Activated naive CD4-positive, alpha-beta T cell treated with anti-CD3 and anti-CD28 coated beads, Interleukin-2, amount 10 ng/mL, durations not matched to agents 7 days and 5 days (primary cell): ENCODE measurements at places on chromosomes 3 and 15.

DNA sequence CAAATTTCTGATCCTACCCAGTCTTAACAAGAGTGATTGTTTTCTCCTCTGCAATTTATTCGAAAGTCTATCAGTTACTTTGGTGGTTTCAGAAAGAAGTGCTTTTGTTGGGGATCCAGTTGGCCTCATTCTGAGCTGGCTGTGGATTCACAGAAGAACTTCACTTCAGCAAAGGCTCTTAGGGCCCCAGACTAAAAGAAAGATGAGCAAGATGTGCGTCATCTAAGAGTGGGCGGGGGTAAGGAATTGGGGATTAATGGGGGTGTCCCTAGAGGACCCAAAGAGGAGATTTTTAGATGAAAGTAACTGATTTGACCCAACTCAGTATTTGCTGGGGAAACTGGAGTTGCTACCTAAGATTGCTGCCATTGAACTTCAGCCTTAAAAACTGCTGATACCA is 63.9 kb upstream of the TSEN2 start:
- H3K36me3 ChIP-seq: no peaks in the 10 kb centered on the region
- peaks cover 22% of the 10 kb centered on the region for H3K27me3 ChIP-seq

DNA sequence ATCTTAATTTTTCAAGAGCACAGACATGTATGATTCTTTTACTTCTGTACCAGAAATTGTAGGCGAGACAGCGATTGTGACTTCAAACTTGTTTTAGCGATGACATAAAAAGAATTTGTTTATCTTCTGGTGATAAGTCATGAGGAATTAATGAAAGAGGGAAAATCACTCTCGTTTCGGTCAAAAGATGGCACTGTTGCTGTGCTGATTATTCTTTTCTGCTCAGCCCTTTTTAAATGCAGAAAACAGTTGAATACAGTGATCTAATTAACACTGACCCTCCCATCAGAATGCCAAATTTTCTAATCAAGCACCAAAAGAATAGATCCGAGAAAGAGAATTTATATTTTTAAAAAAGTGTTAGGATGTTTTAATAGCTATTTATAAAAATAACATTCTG is 52.6 kb downstream of the NSUN3 start:
- H3K4me1 ChIP-seq: peaks cover 8% of the 10 kb centered on the region
- no peak for DNase-seq
- no peak overlapping the region for H3K4me3 ChIP-seq
- H3K36me3 ChIP-seq: peaks cover 14% of the 10 kb centered on the region
- H3K27me3 ChIP-seq: no peaks in the 10 kb centered on the region

GRCh38 chr3:112017091-112017490 is 17.4 kb upstream of the TMPRSS7 start:
- no peaks in the 10 kb centered on the region for H3K27me3 ChIP-seq
- DNase-seq: no peak
- no peak overlapping the region for H3K27ac ChIP-seq
- peaks cover 13% of the 10 kb centered on the region for H3K4me1 ChIP-seq
- H3K36me3 ChIP-seq: no peaks in the 10 kb centered on the region
- H3K4me3 ChIP-seq: no peak overlapping the region

DNA sequence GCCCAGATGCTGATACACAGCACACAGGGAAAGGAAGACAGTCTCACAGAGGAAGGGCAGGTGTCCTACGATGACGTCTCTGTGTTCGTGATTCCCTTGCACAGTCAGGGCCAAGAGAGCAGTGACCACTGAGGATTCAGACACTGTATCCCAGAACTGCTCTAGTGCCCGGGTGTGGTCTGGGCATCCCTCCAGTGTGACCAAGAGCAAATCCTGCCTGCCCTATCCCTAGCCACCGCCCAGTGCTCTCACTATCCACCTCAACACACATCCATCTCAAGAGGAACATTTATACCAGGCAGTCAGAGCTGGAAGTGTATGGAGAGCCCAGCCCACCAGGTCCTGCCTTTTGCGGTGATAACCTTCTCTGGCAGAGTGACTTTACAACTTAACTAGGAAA is 4.1 kb downstream of the PPM1M start:
- H3K4me3 ChIP-seq: no peak overlapping the region
- no peaks in the 10 kb centered on the region for H3K27me3 ChIP-seq
- peak overlapping the region; percentile 81 for H3K27ac ChIP-seq
- peaks cover 73% of the 10 kb centered on the region for H3K36me3 ChIP-seq
- peaks cover 91% of the 10 kb centered on the region for H3K4me1 ChIP-seq

GRCh38 chr3:43659250-43659880 is 31.4 kb upstream of the ABHD5 start:
- no peak overlapping the region for H3K4me3 ChIP-seq
- peaks cover 2% of the 10 kb centered on the region for H3K36me3 ChIP-seq
- peaks cover 13% of the 10 kb centered on the region for H3K27me3 ChIP-seq
- no peak overlapping the region for H3K27ac ChIP-seq
- DNase-seq: no peak
- H3K4me1 ChIP-seq: no peaks in the 10 kb centered on the region

DNA sequence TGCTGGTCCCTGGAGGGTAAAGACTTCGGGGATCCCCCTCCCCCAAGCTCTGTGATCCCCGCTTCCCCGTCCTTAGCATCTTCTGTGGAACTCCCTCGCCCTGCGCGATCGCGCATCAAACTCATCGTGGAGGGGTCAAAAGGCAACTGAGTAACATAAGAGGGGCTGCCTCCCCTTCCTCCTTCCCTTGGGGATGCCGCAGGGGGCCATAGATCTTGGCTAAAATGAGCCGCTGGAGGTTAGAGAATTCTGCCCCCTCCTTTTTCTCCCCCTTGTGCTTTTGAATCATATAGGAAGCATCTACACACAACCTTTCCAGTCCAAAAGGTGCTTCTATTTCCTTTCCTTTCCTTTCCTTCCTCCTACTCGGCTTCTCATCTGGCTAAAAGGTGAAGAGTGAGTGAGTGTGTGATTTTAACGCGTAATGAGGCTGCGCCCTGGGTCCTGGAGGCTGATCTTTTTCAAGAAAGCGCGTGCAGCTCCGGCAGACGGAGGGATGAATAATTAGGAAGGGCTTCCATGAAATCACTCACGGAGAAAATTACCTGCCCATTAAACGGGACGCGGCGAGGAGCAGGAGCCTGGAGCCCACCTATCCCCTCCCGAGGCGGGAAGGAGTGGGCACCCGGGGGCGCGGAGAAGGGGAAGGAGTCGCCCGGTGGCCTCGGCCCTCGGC is 831 bp upstream of the ROBO2 start:
- H3K27me3 ChIP-seq: peaks cover 35% of the 10 kb centered on the region
- H3K27ac ChIP-seq: no peak overlapping the region
- DNase-seq: no peak
- H3K4me3 ChIP-seq: no peak overlapping the region
- H3K36me3 ChIP-seq: peaks cover 2% of the 10 kb centered on the region

- H3K4me1 ChIP-seq: peaks cover 10% of the 10 kb centered on the region
- no peak overlapping the region for H3K4me3 ChIP-seq
- no peak for DNase-seq
- H3K27ac ChIP-seq: no peak overlapping the region
- peaks cover 13% of the 10 kb centered on the region for H3K27me3 ChIP-seq
Observed at GRCh38 chr3:9165421-9165820, 84.0 kb downstream of the SRGAP3 start.

GRCh38 chr3:62665627-62666437 is 209.4 kb downstream of the CADPS start:
- H3K27me3 ChIP-seq: no peaks in the 10 kb centered on the region
- H3K4me3 ChIP-seq: no peak overlapping the region
- peak; percentile 33 for DNase-seq
- H3K36me3 ChIP-seq: no peaks in the 10 kb centered on the region
- H3K4me1 ChIP-seq: no peaks in the 10 kb centered on the region

DNA sequence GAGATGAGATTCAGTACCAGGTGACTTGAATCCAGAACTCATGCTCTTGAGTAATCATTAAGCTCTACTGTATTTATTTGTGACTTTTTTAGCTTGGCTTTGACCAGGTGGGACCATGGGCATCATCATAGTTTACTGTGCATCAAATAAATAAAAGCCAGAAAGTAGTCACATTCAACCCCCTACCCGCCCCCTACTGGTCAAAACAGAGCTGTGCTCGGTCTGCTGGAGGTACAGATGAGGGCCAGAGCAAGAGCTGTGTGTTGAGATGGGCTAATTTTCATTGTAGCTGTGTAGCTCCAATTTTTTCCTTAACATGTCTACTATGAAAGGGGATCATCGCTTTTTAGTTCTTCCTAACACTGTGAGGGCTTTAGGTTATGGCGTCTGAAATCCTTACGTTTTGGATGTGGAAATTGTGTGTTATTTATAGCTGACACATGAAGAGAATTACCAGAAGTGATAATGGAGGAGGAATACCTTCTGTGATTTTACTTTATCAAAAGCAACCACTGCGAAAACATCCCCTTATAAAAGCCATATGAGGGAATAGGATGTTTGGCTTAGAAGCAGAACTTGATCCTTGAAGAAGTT is 375.1 kb downstream of the PTPRG start:
- no peaks in the 10 kb centered on the region for H3K27me3 ChIP-seq
- no peak overlapping the region for H3K27ac ChIP-seq
- DNase-seq: peak; percentile 33
- no peak overlapping the region for H3K4me3 ChIP-seq
- H3K4me1 ChIP-seq: no peaks in the 10 kb centered on the region

DNA sequence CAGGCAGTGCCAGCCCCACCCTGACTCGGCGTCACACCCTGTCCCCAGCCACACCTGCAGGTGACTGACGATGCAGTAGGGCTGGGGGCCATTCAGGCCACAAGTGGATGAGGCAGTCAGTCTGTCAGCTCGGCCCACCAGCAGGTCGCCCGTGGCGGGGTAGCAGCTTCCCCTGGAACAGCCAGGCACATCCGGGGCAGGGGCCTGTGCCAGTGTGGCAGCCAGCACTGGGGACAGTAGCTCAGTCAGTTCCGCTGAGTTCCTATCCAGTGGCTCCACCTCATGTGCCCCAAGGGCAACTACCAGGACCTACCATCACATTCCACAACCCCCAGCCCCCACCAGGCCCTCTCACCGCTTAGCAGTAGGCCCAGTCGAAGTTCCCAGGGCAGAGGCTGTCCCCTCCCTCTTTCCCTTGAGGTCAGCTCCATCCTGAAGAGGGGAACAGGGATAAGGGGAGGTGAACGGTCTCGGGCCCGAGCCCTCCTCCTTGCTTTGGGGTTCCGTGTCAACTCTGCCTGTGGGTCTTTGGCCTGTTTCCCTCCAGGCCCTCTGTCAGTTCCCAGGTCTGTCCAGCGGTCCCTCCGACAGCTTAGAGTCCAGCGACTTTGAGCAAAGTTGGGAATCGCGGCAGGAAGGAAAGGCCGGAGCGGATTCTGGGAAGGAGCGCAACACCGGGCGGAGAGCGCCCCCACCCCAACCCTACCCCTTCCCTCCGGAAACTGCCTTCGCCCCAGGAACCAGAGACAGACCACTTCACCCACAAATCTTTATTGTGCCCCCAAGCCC is at the start of gene LAMB2:
Gene LAMB2 (minus strand): TSS at position 614 of the 789 bp plus-strand sequence. CDS start 183 bp downstream, at position 431.
- H3K4me3 ChIP-seq: no peak within 1 kb of the TSS
- DNase-seq: no peak
- peaks cover 4% of the 10 kb centered on the region for H3K4me1 ChIP-seq
- no peak within 1 kb of the TSS for H3K27ac ChIP-seq

GRCh38 chr3:192957441-192958021 is 39.9 kb upstream of the MB21D2 start:
- H3K36me3 ChIP-seq: no peaks in the 10 kb centered on the region
- no peak overlapping the region for H3K27ac ChIP-seq
- H3K4me1 ChIP-seq: no peaks in the 10 kb centered on the region
- no peak overlapping the region for H3K4me3 ChIP-seq
- no peak for DNase-seq

GRCh38 chr3:95971573-95971972 is 842.8 kb upstream of the EPHA6 start:
- H3K27me3 ChIP-seq: no peaks in the 10 kb centered on the region
- H3K4me3 ChIP-seq: no peak overlapping the region
- H3K36me3 ChIP-seq: no peaks in the 10 kb centered on the region
- H3K4me1 ChIP-seq: no peaks in the 10 kb centered on the region
- H3K27ac ChIP-seq: no peak overlapping the region

DNA sequence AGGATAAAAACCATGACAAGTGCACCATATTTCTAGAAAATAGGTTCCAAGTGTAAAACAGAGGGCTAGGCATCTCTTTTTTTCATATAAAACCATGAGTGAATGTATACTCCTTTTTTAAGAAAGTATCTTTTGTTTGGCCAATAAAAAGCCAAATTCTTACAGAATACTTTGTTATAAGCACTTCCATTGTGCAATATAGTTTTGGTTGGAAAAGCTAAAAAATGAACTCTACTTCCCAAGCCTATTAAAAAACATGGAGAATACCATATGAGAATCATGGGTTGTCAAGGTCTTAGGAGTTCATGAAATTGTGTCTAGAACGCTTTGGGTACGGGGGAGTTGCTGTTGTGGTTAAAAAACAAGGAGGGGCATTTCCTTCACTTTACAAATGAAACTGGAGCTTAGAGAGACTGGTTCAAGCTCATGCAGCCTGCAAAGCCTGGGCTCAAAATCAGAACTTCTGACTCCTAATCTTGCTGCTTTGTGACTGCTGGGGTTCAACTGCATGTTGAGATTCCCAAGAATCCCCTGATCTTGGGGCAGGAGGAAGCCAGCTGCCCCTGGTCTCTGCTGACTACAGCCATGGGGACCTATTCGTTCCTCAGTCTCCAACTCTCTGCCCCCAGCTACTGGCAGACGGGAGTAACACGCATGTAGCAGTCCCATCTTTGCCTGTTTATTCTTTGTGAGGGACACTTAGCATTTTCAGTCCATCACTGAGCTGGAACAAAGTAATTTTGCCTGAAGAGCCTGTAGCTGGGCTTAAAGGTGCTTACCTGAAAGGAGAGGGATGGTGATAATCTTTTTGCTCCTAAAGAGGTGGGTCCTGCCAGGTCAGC is 229.1 kb downstream of the CHST2 start:
- DNase-seq: peak; percentile 24
- no peak overlapping the region for H3K4me3 ChIP-seq
- H3K36me3 ChIP-seq: peaks cover 3% of the 10 kb centered on the region

DNA sequence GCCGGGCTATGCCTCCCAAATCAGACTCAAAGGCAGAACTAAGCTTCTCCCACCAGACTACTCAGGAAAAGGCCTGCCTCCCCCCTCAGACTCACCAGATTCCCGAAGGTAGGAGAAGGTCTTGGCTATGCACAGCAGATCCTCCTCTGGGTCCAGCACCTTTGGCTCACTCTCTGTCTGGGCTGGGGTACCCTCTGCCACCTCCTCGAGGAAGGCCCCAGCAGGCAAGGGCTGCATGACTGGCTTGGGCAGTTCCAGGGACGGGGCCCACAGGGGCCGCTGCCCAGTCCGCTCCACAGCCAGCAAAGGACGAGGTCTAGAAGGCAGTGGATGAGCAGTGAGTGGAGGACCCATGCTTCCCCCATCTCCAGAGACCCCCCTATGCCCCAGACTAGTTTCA is 3.3 kb downstream of the CISH start:
- peaks cover 92% of the 10 kb centered on the region for H3K36me3 ChIP-seq
- H3K4me3 ChIP-seq: peak overlapping the region; percentile 98
- peaks cover 31% of the 10 kb centered on the region for H3K4me1 ChIP-seq
- H3K27ac ChIP-seq: peak overlapping the region; percentile 99
- DNase-seq: peak; percentile 26

GRCh38 chr3:15064299-15064834 is 748 bp downstream of the MRPS25 start:
- peak overlapping the region; percentile 95 for H3K4me3 ChIP-seq
- DNase-seq: peak; percentile 59
- peaks cover 17% of the 10 kb centered on the region for H3K36me3 ChIP-seq
- H3K27me3 ChIP-seq: no peaks in the 10 kb centered on the region
- H3K4me1 ChIP-seq: peaks cover 33% of the 10 kb centered on the region
- peak overlapping the region; percentile 94 for H3K27ac ChIP-seq

- H3K4me3 ChIP-seq: no peak overlapping the region
- H3K4me1 ChIP-seq: peaks cover 16% of the 10 kb centered on the region
- peaks cover 3% of the 10 kb centered on the region for H3K36me3 ChIP-seq
- DNase-seq: no peak
- H3K27me3 ChIP-seq: peaks cover 9% of the 10 kb centered on the region
Observed at GRCh38 chr3:183309276-183309675, 56.2 kb downstream of the B3GNT5 start.
